ENCODE measurements at places on chromosomes 16 and 17.

GRCh38 chr17:8726941-8727555, 17.6 kb downstream of the CCDC42 start:
- no peak for DNase-seq

GRCh38 chr16:51666821-51667220, 515.8 kb upstream of the SALL1 start:
- DNase-seq, result no peak

DNA sequence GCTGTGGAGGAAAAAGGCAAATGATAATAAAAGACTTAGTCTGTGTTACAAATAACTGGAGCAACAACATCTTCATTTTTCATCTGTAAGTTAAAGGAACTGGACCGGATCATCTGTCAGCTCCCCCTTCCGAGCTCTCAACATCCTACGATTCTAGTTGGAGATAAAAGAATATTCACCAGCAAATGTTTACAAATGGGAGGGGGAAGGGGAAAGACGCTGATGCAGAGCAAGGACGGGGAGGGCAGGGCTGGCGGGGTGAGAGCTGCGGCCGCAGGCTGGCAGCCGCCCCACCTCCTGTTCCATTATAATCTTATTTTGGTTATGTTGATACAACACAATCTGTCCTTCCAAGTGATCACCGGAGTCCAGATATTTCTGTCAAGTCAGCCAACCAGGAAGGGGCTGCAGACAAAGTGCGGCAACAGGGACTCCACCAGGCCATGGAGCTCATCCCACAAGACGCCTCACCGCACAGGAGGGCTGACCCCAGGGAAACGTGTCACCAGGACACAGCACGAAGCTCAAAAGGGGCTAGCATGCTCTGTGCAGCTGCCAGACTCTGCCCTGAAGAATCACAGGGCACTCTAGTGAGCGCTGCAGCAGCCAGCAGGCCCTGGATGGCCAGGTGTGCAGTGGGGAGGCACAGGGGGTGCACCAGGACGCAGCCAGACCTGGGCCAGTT, 19.7 kb downstream of the FBXO31 start:
- no peak for DNase-seq

DNA sequence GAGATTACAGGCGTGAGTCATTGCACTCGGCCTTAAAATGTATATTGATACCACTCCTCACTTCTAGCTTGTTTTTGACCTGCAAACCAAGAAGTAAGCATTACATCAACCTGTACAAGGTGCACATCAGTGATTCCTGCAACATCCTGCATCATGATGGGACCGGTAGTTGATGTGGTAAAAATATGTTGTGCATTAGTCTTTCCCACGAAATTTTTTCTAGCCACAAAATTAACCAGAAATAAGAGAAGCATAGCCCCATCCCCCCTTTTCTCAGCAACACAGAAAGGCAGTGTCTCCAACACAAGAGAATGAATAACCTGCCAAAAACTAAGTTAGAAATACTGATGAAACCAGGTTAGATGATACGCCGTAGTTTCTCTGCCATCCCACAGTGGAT, 21.1 kb upstream of the NSMCE1 start:
- no peak for DNase-seq

DNA sequence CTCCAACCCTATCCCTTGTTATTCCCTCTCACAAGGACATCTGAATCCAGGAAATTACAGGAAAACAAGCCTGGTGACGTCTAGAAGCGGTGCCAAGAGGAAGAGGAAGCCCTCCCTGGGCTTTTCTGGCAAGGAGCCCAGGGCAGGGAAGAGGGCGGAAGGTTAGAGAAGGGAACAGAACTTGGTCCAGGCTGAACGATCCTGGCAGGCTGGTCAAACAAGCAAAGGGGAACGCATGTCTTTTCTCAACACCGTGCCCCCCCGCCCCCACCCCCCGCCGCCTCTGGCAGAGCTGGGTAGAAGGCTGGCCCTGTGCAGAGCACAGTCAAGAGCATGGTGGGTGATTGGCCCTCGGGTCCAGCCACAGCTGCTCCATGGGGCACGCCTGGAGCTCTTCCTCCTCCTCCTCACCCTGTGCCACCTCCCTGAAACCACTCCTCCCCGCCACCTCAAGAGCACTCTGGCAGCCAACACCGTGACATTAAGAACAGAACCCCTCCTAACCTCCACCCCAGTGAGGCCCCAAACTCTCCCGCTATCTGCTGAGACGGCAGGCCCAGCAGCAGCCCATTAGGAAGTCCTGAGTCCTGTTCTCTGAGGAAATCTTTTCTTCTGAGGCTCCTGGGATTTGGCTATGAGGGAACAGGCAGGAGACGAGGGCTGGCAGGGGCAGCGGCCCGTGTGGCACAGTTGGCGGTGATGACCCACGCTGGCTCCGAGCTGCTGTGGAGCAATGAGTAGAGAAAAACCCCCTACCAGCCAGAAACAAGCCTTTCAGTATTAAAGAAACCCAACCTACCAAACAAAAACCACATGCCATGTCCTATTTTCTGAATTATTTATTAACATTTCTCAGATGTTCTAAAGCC, 7.3 kb downstream of the C16orf86 start:
- no peak for DNase-seq
